T47D (cell line): ENCODE measurements at places on chromosomes 5 and 9.

DNA sequence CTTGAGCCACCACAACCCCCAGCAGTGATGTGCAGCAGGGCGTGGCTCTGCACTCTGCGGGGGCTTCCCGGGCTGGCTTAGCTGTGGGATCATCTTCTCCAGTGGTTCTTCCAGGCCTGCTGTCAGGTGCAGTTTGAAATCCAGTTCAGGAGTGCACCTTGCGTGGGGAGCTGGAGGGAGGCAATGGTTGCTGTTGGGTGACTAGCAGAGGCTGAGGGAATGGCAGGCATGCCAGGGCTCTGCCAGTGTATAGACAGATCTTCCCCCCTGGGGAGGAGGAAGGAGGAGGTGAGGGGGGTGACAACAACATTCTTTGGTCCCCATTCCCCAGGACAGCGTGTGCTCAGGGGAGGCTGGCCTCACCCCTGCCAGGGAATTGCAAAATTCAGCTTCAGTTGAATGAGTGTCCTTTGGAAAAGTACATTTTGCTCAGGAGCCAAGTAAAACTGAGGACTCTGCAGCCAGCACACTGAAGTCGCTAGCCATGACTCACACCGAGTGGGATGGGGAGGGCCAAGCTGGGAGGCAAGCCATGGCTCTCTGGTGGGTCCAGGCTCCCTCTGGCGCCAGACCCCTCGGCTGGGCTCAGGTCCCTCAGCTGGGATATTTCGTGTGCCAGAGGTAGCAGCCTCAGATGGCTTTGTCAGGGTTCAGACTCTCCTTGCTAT lies 35.0 kb downstream of the ERGIC1 start:
- DNase-seq, result peak; percentile 36

GRCh38 chr5:10489810-10490426 lies 48.2 kb downstream of the ROPN1L start:
- DNase-seq, result no peak

DNA sequence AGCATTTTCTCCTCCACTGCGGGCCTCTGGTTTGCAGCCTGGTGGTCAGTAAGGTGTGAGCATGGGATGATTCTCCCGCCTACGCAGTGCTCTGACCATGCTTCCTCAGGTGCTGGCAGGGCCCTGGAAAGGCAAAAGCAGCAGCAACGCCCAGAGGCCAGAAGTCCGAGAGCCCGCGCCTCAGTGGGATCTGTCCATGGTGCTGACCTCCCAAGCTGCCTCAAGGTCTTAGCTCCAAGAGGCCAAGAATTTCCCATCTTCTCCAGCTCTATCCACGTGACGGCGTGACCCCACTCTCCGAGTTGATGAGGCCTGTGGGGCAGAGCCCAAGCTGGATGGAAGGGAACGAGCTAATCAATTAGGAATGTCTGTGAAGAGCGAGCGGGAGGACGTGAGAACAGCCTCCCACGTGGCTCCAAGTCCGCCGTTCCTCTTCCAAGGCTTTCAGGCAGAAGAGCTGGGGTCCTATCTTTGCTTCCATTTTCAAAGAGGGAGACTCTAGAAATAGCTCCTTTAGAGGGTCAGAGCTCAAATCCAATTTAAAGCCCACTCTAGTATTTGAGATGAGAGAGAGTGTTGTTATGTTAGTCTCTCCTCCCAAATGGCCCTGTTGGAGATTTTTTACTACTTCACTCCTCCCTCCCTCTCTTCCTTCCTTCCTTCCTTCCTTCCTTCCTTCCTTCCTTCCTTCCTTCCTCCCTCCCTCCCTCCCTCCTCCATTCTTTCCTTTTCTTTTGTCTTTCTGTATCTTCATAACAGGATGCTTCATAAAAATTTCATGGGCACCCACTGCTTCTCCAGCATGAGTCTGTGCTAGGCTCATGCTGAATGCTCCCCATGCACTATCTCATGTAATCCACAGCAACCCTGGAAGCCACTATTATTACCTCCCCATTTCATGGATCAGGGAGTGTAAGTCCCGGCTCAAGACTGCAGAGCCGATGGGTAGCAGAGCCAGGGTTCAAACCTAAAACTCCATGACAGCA lies 69.3 kb downstream of the OLFM1 start:
- peak; percentile 94 for DNase-seq

DNA sequence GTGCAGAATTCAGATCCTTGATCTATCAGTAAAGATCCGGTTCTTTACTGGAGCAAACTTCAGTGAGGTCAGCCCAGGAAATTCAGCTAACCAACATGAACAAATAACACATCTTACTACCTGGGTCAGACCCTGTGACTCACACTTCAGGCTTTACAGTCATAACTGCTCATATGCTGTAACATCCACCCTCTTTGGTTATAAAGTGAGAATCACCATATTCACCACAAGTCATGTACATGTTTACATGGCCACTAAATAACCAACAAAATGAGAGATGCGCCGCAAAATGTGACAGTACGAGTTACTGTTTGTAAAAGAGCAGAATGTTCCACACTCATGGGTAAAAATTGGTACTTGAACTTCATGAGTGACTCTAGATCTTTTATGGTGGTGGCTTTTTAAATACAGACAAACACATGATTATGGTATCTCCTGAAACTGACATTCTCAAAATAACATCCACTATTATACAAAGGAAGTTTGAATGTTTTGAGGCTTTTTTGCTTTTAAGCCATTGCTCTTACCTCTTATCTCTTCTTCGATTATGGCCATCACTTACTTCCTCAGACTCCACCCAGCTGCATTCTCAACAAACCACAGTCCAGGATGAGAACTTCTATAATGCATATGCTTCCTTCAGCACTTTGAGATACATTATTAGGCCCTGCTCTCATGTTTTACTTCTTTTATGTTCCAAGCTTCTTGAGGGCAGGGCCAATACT lies 516.6 kb downstream of the RAB3C start:
- no peak for DNase-seq

DNA sequence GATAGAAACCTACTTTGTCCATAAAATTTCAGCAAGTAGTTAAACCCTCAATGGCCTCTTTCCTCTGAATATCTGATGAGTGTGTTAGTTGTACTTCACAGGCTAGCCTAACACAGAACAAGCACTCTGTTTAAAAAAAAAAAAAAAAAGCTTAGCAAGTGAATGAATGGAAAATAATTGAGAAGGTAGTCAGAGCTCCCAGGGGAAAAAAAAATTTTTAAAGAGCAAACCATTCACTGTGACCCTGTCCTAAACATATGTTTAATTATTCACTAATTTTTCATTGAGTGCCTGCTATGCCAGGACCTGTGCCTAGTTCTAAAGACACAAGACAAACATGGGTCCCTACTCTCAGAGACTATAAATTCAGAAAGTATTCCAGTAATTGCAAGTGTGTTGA lies 69.3 kb downstream of the SH3RF2 start:
- no peak for DNase-seq

DNA sequence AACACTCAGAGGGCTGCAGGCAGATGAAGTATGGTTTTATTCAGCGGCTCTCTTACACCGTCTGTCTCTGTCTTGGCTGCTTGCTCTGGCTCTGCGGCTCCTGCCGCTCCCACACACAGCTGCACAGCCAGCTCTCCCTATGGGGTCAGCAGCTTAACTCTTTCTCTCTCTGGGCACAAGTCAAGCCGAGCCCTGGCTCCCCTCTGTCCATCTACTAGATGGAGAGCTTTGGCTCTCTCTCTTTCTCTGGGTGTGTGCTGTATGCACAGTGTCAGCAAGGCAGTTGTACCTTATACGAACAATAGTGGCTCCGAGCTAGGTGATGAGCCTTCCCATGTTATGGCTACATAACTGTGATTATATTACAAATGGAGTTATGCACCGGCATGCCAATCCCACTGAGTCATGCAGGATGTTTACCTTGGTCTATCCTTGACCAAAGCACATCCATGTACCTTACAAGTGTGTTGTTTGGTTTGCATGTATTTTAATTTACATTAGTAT lies 19.3 kb upstream of the PPP2CA start:
- DNase-seq, result no peak

DNA sequence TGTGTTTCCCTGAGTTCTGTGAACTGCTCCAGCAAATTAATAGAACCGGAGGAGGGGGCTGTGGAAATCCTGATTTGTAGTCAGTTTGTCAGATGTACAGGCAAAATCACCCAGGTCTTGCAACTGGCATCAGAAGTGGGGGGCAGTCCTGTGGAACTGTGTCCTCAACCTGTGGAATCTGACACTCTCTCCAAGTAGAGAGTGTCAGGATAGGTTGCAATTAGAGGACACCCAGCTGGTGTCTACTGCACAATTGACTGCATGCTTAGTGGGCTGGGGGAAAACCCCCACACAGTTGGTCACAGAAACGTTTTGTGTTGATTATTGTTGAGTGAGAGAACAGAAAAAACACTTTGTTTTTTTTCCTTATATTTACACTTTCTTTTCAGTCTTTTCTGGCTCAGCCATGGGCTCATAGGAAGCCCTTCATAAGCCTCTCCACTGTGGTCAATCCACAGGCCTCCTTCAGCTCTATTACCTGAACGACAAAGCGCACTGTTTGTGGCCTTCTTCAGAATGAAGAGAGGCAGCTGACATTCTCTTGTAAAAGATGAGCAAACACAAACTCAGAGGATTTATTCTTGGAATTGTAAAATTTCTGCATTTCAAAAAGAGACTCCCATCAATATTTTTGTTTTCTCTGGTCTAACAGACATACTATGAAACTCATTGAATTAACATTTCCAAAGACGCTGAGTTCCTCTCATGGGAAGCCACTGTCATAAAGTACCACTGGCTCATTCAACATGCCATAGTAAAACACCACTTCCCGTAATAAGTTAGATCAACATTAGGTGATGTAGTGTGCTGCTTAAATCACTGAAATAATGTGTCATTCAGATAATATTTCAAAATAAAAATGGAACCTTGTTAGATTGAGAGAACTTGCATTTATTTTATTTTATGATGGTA lies 348.9 kb upstream of the RFX3 start:
- no peak for DNase-seq

DNA sequence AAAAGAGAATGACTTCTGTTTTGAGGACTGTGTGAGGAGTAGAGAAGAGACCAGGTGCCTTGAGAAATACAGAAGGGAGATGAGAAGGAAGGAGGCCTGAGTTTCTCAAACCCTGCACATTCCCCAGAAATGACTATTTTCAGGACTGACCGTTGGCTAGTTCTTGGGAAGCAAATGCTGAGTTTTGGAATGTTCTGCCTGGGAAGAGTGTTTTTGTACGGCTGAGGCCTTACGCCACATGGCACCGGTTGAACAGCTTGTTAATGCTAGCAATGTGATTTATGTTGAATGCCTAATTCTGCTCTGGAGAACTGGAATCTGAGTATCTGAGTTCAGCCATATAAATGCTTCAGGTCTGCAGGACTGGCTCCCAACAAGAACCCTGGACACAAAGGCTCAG lies 152.7 kb upstream of the ADAMTS16 start:
- DNase-seq, result no peak
